Activated T-helper 1 cell treated with anti-CD3 and anti-CD28 coated beads, Interleukin-2, amount 50 U/mL, for 16 hours (primary cell): ENCODE measurements at places on chromosomes 7 and 10.

DNA sequence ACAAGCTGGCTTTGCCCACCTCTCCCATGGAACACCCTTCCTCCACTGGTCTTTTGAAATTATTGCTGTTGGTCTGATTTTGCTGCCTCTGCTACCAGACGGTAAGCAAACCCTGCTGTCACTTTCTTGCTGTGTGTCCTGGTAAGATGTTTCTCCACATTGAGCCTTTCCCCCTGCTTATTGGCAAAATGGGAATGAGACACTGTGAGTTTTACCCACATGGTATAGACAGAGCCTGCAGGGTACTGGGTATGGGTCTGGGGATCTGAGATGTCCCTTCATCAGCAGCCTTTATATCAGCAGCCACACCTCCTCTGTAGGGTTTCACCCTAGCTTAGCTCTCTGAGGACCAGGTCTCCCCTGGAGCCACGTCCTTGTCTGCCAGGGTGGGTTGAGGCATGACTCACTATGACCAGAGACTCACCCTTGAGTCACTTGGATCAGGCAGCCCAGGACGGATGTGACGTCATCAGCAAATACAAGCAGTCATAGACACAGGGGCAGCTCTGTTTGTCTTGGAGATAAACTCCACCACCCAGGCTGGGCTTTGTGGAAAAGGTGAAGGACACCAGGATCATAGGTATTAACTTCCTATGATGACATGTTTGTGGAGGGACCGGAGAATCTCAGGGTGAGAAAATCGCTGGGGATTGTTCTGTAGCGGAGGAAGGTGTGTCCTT, 17.9 kb upstream of the BAIAP2L1 start:
- DNase-seq = no peak

DNA sequence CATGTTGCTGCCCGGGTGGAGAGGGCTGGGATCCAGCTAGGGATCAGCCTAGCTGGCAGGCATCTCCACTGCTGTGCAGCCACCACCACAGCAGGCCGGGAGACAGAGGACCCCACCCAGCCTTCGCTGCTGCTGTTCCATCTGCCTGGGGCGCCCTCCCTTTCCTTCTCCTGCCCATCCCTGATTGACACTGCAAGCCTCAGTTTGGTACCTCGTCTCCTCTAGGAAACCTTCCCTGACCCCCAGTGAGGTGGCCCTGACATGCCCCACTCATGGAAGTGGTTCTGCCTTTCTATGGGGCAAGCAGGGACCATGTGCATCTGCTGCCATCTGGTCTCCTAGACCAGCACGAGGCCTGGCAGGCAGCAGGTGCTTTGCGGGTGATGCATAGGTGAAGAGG, 30.4 kb upstream of the DPYSL4 start:
- no peak for DNase-seq

DNA sequence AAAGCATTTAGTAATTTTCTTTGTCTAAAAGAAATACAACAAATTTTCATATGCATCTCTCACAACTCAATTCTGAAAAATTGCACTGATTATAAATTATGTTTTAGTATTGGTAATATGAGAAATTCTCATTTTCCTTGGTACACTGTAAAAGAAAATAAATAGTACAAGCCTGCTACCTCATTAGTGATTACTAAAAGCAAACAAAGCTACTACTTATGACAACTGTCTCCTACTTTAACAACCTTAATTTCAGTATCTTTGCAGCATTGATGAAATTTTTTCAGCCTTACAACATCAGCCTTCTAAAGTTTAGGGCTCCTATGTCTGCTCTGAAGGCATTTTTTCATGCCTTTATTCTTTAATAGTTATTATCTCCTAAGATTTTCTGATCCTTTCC, 65.7 kb downstream of the MINDY3 start:
- no peak for DNase-seq

GRCh38 chr7:133461421-133461820, 208.5 kb downstream of the EXOC4 start:
- no peak for DNase-seq

- no peak for DNase-seq
Observed at GRCh38 chr7:111873963-111874690, 311.8 kb upstream of the IMMP2L start.

DNA sequence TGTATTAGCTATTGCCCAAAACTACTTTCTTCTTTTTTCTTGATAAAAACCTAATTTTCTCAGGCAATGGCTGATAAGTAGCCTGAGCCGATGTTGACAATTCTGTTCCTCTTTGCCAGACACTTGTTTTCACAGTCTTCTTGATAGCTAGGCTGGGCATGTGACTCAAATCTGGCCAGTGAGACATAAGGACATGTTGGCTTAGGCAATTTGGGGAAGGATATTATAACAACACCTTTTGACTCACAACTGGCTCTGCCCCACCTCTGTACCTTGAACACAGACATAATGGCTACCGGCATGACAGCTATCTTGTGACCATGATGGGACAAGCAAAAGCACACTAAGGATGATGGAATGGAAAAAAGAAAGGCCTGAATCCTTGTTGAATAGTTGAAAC, 72.9 kb upstream of the GPR22 start:
- no peak for DNase-seq

GRCh38 chr7:122143376-122143750, 686 bp downstream of the AASS start:
- DNase-seq = no peak

DNA sequence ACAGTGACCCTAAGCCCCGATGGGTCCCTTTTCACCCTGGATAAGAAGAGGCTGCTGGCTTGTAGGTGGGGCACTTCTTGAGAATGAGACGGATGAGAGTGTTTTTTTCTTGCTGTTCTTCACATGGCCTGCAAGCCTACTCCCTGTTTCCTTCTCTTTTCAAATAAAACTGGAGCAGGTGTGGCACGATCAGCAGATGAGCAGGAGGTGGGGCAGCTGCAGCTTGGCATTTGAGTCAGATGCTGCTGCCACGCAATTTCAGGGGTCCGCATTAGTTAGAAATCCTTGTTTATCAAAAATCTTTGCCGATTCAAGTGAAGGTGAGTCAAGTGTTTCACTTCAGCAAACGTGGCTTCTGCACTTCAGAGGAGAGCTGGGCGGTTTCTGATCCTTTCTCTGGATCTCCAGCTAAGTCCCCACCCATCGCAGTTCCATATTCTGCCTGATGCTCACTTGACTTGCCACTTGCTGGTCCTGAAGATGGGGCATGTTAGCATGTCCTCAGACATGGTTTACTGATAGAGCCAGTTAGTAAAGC, 20.8 kb downstream of the WDFY4 start:
- DNase-seq = no peak

DNA sequence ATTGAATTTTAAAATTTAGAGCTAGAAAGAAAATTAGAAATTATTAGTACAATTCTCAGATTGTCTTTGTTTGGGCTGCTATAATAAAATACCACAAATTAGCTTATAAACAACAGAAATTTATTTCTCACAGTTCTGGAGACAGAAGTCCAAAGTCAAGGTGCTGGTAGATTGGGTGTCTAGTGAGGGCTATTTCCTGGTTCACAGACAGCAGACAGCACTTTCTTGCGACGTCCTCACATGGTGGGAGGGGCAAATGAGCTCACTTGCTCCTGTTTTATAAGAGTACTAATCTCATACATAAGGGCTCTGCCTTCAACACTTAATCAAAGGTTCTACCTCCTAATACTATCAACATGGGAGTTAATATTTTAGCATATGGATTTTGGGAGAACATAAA, 134.1 kb downstream of the MDFIC start:
- no peak for DNase-seq

- DNase-seq = no peak
Observed at GRCh38 chr10:97074256-97075145, 111.3 kb downstream of the SLIT1 start.

DNA sequence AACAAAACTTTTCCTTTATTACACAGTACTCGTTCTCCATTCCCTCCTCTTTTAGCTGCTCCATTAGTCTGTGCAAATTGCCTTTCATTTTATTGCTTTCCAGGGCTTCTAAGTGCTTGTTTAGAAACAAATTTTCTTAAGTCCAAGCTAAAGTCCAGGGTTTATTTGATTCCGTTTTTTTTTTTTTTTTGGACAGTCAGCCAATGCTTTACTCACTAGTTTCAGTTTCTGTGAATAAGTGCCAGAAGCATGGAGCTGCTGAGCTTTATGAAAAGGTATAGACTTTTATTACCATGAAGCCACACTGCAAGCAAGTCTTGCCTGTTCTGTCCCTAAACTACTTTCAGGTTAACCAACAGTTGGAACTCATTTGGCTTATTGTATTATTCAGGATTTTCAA, 455.0 kb downstream of the GFRA1 start:
- no peak for DNase-seq

GRCh38 chr7:107206136-107206535, 37.3 kb downstream of the HBP1 start:
- DNase-seq = no peak

DNA sequence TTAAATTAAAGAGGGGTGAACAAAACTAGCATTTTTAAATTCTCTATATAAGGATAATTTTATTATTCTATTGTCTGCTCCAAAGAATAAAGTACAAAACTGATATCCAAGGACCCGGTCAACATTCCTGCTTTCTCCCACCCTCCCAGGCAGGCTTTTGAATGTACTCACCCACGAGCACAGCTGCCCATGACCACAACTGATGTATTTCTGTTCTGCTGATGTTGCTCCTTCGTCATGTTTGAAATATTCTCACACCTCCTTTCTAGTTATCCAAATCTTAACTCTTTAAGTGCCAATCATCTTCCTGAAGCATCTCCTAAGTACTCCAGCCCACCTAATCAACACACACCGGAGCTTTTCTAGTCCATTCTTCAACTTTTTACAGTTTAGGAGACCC, 46.7 kb downstream of the CALD1 start:
- DNase-seq = no peak

- DNase-seq = no peak
Observed at GRCh38 chr7:115851291-115851690, 179.3 kb downstream of the TFEC start.

GRCh38 chr10:23448802-23449570, 10.1 kb downstream of the OTUD1 start:
- DNase-seq = no peak

- no peak for DNase-seq
Observed at GRCh38 chr10:59823111-59823510, 69.9 kb upstream of the MRLN start.

DNA sequence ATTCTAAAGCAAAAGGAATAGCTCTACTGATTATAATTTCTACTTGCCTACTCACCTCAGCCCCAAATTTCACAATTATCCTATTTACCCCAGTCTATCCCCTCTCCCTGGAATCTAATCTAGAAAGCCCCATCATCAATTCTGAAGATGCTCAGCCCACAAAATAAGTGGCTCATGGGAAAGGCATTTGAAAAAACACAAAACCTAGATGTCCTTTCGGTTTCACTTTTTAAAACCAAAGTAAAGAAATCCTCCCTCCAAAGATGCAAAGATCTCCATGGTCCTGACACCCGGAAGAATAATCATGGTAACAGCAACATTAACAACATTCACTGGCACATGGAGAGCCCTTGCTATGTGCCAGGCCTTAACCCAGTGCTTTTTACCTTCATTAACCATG, 224.8 kb downstream of the FGFR2 start:
- no peak for DNase-seq

DNA sequence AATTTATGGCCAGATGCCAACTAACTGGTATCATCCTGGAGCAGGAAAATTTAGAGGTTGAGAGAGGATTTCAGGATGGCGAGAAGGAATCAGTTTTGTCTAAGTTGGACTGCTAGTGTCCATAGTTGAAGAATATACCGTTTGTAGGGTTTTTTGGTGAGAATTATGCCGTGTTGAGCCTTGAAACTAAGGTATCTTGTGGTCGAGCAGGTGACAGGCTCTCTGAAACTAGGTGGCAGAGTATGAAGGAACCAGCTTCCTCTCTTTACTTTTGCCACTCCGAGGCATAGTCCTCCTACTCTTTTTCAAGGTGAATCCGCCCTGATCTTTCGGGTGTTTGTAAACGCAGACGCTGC, 9.7 kb downstream of the MDFIC start:
- DNase-seq = no peak

DNA sequence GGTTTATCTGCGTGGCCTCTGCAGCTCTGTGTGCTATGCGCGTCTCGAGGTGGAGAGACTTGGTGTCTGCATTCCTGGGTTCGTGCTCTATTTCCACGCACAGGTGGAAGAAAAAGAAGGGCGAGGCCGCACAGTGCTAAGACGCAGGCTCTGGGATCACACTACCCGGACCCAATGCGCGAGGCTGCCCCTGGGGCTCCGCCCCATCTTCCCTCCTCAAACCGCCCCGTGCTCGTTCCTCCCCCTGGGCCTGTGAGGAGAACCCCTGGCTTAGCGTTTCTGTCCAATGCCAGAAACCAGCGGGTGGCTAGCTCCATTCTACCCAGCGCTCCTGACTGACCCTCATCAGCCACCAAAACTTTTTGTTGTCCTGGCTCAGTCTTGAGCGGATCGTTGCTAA, 143.1 kb downstream of the DYNC2I1 start:
- DNase-seq = no peak

DNA sequence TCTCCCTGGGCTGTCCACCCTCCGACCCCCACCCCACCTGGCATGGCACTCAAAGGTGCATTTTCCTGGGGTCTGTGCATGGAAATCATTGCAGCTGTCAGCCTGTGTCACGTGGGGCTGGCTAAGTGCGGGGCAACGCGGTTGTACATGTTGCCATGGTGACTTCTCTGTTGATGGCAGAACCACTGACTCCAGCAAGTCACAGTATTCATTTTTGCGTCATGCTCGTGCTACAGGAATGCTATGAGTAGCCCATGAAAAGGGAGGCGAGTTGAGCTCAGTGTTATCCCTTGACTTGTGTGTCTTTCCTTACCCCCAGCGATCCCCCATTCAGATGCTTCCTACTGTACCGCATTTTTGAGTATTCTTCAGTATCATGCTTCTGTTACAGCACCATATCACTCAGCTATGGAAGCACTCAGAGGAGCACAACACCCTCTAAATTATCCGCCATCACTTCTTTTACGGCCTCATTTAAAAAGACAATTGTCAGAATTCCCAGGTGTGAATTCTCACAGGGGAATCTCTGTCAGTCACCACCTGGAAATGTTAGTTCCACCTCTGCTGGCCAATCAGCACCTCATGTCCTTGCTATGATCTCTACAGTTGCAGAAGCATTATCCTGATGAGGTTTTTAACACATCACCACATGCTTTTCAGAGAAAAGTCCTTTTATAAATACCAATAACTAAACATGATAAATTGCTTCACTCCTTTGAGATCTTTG, 194.4 kb upstream of the C7orf33 start:
- no peak for DNase-seq

- DNase-seq = no peak
Observed at GRCh38 chr7:27532314-27532713, 130.4 kb downstream of the HIBADH start.

- no peak for DNase-seq
Observed at GRCh38 chr7:29371472-29371871, 176.9 kb downstream of the CHN2 start.

DNA sequence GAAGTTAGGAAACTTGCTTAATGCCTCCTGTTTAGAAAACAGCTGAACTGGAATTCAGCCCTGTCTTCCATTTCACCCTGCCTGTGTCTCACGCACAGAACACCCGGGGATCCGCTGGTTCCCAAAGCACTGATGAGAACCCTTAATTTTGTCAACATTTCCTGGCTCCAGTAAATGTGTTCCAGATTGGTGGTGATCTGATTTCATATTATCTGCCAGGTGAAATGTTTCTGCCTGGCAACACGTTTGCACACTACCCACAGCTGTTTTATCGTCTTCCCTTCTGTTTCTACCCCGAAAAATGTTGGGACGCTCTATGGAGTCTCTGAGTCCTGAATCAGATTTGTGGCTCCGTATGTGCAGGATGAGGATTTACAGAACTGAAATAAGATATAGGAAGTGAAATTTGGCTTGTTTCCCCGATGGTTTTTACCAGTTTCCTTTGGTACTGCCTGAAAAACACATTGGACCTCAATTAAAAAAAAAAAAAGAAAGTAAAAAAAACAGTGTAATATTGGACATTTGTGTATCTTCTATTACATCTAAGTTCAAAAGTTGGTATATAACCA, 29.0 kb downstream of the MRC1 start:
- DNase-seq = no peak
